ENCODE measurements at places on chromosomes 16 and 17.

DNA sequence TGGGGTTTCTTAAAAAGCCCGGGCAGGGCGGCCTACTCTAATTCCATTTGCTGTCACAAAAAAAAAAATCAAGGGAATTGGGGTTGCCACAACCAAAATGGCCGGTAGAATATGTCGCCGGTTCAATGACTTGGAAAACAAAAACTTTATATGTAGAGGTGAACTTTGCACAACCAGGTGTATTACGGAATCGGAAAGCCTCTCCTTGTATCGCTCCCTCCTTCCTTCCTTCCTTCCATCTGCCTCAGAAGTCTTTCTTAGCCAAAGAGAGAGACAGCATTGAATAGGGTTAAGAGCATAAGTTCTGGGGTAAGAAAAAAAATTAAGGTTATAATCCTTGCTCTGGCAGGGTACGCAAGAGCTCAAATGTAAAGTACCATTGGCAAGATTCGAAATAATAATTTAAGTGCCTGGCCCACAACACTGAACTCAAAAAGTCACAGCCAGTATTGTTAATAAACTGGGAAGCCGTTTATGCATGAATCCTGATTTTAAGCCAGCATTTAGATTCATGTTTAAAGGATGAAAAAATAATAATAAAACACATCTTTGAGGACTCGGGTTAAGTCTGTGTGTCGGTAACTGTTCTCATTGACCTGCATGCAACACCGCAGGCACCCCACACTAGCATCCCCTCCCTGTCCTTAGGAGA lies 522 bp upstream of the GLG1 start:
- no peak for DNase-seq

- DNase-seq, result no peak
Measured at GRCh38 chr17:78137392-78138203, 7.0 kb downstream of the TMC8 start.

- no peak for DNase-seq
Measured at GRCh38 chr17:46991617-46992016, 12.6 kb upstream of the RPRML start.

- DNase-seq, result no peak
Measured at GRCh38 chr17:13346081-13346533, 255.6 kb downstream of the HS3ST3A1 start.

DNA sequence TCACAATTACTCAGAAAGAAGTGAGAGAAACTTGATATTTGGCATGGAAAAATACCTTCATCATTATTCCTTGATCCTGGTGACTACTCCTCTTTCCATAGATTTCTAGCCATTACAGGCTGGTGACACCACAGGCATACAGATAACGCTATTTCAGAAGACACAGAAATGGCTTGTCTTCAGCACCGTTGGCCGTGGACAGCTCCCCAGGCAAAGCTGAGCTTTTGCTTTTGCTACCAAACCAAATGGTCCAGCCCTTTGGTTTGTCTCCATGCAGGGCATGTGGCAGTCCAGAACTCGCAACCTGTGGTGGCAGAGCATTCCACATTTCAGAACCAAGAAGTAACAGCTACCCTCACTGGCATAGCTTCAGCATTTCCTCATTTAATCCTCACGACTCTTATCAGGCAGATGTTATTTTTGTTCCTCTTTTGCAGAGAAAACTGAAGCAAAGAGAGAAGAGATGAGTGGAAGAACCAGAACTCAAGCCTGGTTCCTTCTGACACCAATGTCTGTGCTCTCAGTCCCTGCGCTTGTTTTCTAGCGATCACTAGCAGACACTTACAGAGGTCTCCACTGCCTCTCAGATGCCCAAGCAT lies 55.5 kb downstream of the HS3ST4 start:
- DNase-seq, result no peak

DNA sequence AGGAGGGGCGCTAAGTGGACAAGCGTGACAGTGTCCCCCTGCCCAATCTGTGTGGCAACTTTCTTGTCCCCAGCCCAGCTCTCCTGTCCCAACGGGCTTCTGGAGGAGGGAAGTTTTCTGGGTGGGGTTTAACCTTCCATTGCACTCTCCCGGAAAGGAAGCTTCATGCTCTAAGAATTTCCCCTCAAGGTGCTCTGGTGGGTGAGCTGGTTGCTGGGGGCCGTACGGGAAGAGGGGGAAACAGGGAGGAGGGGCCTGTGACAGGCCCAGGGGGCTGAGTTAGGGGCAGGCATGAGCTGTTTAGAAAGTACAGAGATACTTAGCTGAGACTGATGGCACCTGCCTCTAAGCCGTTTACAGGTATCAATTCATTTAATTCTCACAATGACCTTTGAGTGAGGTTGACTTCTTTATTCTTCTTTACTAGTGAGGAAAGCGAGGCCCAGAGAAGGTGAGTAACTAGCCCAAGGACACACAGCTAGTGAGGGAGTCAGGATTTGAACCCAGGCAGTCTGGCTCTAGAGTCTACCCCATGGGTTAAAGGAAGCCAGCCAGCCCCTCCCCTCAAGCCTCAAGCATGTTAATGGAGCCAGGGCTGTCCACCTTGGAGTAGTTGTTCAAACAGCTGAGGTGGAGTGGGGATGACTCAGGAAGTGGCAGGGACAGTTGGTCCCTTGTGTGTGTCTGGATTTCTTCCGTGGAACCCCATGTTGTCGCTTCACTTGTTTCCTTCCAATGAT lies 18.9 kb downstream of the ADGRG1 start:
- DNase-seq, result no peak

- DNase-seq, result no peak
Measured at GRCh38 chr17:50393700-50394099, 3.6 kb downstream of the LRRC59 start.

DNA sequence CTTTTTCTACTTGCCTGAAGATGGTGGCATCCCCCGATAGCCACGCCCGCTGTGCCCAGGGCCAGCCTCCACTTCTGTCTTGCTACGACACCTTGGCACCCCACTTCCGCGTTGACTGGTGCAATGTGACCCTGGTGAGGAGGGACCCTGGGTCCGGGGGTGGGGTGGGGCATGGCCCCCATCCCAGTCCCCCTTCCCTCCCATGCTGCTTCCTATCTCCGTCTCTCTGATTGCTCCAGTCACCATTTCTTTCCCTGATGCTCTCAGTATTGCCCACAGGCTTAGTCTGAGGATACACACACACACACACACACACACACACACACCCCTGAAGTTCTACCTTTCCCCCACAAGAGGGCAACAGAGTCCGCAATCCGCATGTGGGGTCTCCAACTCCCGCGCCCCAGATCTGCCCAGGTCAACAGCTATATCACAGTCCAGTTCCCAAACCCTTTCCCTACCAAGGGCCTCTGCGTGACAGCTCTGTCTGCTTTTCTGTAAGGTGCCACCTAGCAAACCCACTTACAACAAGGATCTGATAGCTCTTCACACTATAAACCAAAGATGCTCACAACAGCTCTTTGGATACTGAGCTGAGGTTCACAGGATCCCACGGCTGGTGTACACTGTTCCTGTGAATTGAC lies 3.4 kb downstream of the SGCA start:
- DNase-seq, result no peak

GRCh38 chr17:43475494-43476089 lies 8.2 kb upstream of the DHX8 start:
- no peak for DNase-seq

GRCh38 chr17:79950306-79950705 lies 85.4 kb downstream of the TBC1D16 start:
- DNase-seq, result no peak

- DNase-seq, result no peak
Measured at GRCh38 chr17:70265471-70265870, 96.1 kb downstream of the KCNJ2 start.

DNA sequence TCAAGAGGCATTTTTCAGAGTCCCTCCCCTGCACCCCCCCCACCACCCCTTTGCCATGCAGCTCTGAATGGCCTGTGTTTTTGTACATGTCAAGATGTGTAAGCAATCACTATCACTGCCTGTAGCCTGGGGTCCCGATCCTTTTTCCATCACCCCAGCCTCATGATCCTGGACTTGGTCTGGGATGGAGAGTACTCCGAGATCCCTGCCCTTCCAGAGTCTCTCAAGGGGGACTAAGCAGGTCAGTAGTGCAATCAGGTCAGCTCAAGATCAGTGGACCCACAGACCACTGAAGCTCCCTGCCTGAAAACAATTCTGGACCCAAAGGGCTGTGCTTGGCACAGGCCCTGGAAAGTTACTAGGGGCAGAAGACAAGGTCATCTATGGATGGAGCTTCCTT lies 7.5 kb upstream of the GJD3 start:
- DNase-seq, result no peak

- no peak for DNase-seq
Measured at GRCh38 chr17:58615768-58616659, 75.8 kb downstream of the TEX14 start.

DNA sequence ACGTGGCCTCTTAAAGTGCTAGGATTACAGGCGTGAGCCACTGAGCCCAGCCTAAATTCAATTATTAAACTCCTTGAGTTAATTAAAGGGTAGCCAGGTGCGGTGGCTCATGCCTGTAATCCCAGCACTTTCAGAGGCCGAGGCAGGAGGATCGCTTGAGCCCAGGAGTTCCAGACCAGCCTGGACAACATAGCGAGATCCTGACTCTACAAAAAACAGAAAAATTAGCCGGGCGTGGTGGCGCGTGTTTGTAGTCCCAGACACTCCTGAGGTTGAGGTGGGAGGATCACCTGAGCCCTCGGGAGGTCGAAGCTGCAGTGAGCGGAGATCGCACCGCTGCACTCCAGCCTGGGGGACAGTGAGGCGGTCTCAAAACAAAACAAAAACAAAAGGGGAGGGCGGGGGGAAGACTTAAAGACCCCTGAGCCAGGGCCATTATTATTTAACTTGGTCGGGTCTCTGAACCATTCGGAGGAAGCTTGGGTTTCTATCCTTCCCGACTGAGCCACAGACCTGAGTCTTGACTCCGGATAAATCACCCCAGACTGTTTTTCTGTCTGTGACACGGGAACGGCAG lies 19.5 kb downstream of the BCL7C start:
- no peak for DNase-seq

- no peak for DNase-seq
Measured at GRCh38 chr17:27576477-27577083, 54.4 kb upstream of the LGALS9 start.

GRCh38 chr16:49455181-49455990 lies 81.8 kb downstream of the C16orf78 start:
- no peak for DNase-seq

GRCh38 chr16:14061732-14062259 lies 9.3 kb upstream of the MRTFB start:
- no peak for DNase-seq

GRCh38 chr17:37177254-37177870 lies 198.4 kb upstream of the C17orf78 start:
- DNase-seq, result peak; percentile 84
